ENCODE measurements at places on chromosomes 3 and 15.
A peak's percentile ranks its signal among the peaks of the same experiment; 100 is the strongest.

GRCh38 chr3:172201136-172201869, 161.9 kb downstream of the FNDC3B start:
- DNase-seq, result peak; percentile 24

DNA sequence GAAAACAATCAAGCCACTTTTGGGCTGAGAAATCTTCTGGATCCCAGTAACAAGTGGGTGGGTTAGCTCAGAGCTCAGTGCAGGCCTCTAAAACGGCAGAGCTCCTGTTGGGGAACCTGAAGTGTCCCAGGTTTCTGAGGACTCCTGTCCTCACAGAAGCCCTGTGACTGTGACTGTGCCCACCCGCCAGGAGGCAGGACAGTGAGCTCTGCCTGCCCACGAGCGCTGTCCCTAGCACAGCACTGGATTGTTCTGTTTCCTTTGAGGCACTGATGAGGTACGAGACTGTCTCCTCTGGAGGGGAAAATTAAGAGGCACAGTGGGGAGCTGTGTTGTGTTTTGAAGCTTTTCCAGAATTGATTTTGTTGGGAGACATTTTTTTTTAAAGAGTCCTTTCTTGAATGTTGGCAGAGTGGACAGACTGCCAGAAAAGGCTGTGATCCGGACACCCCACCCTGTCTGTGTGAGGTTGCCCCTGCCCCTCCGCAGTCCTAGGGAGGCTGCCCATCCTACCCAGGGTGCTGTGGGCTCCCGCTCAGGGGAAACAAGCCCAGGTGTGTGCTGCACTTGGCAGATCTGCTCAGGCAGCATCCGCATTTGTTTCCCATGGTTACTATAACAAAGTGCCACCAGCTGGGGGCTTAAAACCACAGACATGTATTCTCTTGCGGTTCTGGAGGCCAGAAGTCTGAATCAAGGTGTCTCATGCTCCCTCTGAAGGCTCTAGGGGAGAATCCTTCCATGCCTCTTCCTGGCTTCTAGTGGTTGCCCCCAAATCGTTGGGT, 66.6 kb upstream of the LARS2 start:
- DNase-seq, result no peak

- DNase-seq, result no peak
These were observed 59.0 kb downstream of the RORA start for GRCh38 chr15:61169904-61170695.

GRCh38 chr15:40011303-40011702, 27.7 kb downstream of the SRP14 start:
- DNase-seq, result no peak

DNA sequence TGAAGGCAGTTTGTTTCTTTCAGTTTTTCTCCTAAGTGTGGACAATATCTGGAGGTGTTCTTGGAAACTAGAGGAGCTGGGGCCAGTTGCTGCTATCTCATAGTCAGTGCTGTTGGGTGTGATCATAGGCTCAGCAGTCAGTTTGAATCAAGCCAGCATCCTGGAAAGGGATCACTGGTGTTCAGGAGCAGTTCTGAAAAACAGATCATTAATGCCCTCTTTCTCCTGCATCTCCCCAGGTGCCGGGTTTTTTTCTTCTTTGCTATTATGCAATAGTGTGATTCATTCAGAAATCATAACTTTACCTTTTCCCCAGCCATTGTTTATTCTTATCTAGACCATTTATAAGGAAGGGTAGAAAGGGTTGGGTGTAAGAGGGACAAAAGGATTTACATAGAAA, 24.0 kb downstream of the LNP1 start:
- no peak for DNase-seq

- DNase-seq, result no peak
These were observed 62.9 kb downstream of the STAC start for GRCh38 chr3:36443028-36443686.

GRCh38 chr3:127670761-127671522, 1.8 kb upstream of the ABTB1 start:
- DNase-seq, result no peak

DNA sequence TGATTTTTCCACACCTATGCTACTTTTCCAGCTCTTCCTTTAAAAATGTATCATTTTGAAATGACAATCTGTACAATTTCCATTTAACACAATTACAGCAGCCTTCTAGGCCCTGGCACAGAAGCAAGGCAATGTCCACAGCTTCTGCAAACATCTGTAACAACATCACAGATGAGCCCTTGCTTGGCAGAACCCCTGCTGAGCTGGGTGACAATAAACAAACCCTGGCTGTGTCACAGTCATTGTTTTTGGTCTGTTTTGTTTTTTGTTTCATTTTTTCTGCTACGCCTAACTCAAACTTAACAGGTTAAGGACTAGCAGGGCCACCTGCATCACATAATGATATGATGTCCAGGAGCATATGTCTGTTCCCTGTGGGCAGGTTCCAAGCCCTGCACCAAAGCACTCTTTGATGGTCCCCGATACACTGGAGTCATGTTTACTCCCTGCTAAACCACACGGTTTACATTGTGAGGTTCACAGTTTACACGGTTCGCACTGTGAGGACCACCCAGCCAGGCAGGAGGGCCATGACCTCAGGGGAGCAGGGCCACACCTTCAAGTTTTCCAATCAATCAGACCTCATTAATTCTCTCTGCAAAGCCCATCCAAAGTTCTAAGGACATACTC, 186.8 kb upstream of the CHRNA7 start:
- peak; percentile 95 for DNase-seq

All from globus pallidus (tissue), 1 donor.